Karpas-422 (cell line): ENCODE measurements at places on chromosomes 7 and 10.

DNA sequence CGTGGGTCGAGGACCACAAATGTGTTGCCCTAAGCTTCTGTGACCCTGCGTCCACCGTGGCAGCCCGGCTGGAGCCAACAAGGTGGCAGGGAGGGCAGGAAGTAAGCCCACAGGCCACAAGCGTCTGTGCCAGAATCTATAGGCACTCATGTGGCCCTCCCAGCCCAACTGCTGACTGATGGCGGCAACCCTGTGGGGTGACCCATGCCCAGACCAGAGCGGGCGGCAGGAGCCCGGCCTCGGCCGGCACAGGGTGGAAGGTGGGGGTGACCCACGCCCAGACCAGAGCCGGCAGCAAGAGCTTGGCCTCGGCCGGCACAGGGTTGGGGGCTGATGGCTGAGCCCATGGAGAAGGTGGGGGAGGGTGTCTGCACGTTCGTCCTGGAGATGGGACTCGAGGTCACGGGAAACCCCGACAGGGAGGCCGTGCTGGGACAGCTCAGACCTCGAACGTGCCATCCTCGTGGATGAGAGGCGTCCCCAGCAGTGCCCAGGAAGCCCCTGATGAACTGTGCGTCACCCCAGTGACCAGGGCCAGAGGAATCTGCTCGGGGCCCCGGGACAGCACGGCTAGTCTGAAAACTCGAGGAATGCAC lies 181.0 kb downstream of the ELFN1 start:
- no peaks in the 10 kb centered on the region for H3K4me1 ChIP-seq
- H3K4me3 ChIP-seq: no peak overlapping the region
- no peak for DNase-seq

DNA sequence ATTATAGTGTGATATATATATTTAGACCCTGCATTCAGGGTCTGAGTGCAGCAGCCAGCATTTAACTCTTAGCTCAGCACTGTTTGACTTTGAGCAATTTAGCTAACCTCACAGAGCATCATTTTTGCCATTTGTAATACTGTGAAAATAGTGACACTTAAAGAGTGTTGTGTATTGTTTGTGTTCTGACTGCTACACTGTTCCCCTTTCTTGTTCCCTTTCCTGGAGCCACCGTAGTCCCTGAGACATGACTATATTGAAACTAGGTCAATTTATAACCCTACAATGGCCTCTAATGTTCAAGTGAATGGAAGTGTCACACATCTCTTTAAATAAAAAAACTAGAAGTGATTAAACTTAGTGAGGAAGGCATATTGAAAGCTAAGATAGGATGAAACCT lies 20.3 kb upstream of the CD36 start:
- H3K4me1 ChIP-seq: no peaks in the 10 kb centered on the region
- H3K27me3 ChIP-seq: no peaks in the 10 kb centered on the region
- no peak for DNase-seq
- H3K4me3 ChIP-seq: no peak overlapping the region
- H3K36me3 ChIP-seq: no peaks in the 10 kb centered on the region

DNA sequence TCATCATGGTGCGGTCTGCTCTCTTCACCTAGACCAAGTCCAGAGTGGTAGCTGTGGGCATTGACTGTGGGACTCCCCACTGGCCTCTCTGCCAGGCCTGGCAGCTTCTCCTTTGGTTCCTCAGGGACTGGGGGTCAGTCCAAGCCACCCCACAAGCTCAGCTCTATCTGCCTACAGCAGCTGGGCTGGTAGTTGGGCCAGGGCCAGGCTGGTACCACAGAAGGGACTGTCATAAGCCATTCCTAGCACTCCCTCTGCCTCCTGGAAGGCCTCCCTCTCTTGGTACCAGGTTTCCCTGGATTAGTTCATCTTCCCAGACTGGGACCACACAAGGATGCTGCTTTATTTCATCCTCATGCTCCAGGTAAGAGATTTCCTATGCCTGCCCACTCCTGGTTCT lies 24.2 kb upstream of the UNC5B start:
- H3K36me3 ChIP-seq: no peaks in the 10 kb centered on the region
- H3K27ac ChIP-seq: no peak overlapping the region
- H3K27me3 ChIP-seq: no peaks in the 10 kb centered on the region
- H3K4me1 ChIP-seq: peaks cover 4% of the 10 kb centered on the region; the same call in 1 of the 2 replicates
- DNase-seq: no peak
- no peak overlapping the region for H3K4me3 ChIP-seq

DNA sequence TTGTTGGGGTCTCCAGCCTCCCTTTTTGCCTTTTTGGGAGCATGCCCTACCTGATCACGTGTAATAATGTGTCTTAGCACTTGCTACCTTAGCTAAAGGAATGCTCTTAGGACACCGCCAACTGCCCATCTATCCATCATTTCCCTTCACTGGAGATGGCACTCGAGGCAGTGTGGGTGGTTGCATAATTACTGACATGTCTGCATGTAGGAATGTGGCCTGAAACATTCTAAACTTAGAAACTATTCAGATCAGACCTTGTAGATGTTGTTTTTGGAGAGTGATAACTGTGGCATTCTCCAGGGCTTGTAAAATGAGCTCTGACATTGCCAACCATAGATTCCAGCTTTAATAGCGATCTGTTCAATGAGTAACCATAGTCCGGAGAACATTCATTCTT lies 365.8 kb downstream of the BBS9 start:
- no peaks in the 10 kb centered on the region for H3K27me3 ChIP-seq
- H3K4me3 ChIP-seq: no peak overlapping the region
- H3K36me3 ChIP-seq: no peaks in the 10 kb centered on the region

DNA sequence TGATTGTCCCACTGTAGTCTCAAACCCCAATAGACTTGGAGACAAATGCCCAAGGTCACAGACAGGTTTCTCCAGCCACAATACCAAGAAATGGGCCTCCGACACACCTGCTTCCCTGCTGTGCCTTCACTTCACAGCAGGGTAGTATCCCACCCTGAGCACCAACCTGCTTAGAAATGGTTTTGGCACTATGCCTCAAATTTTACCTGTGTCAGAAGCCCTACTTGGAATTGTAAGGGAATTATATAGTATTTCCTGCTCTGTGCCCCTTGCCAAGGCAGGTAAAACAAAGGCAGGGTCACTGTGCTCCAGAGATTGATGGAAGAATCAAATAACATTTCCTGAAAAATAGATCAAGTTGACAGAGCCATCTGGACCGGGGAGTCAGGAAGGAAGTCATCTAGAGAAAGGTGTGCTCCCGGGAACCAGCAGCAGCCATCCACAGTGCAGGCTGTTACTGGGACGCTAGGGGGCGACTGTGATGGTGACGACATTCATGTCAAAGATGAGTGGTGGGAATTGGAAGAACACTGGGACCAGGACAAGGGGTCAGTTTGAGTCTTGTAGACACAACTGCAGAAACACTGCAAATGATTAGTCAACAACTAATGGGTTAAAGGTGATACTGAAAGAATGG lies 117.8 kb upstream of the AKR1E2 start:
- no peaks in the 10 kb centered on the region for H3K27me3 ChIP-seq
- no peak overlapping the region for H3K4me3 ChIP-seq
- peak; percentile 67 for DNase-seq
- H3K27ac ChIP-seq: no peak overlapping the region

DNA sequence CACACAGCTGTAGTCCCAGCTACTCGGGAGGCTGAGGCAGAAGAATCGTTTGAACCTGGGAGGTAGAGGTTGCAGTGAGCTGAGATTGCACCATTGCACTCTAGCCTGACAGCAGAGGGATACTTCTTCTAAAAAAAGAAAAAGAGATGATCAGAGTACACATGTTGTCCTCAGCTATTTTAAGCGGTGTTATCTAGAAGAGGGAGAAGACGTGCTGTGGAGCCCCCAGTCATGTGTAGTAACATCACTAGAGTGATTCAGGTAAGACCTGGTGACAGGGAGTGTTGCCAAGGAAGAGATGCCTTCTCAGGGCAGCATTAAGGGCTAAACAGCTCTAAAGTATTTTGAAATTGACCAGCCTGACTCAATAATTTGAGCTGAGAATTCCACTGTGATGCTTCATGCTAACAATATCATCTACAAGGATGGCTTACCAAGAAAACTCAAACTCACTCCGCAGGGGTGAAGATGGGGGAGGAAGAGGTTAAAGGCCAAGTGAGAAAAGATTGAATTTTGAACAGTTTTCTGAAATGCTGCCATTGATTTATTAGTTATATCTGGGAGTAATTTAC lies 97.4 kb downstream of the KLF6 start:
- H3K4me3 ChIP-seq: no peak overlapping the region
- no peak overlapping the region for H3K27ac ChIP-seq
- DNase-seq: no peak
- no peaks in the 10 kb centered on the region for H3K36me3 ChIP-seq
- H3K4me1 ChIP-seq: no peaks in the 10 kb centered on the region

DNA sequence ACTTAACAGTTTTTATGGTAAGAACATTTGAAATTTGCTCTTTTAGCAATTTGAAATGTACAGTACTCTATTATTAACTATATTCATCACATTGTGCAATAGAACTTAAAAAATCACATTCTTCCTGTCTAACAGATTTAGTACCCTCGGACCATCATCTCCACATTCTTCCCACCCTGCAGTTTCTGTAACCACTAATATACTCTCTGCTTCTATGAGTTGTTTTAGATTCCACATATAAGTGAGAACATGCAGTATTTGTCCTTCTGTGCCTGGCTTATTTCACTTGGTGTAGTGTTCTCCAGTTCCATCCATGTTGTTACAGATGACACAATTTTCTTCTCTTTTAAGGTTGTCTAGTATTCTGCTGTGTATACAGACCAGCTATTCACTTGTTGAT lies 88.9 kb upstream of the SEC61G start:
- H3K4me1 ChIP-seq: no peaks in the 10 kb centered on the region
- no peaks in the 10 kb centered on the region; the same call in 1 of the 2 replicates for H3K27me3 ChIP-seq
- no peak overlapping the region for H3K4me3 ChIP-seq
- DNase-seq: no peak

GRCh38 chr10:102611514-102612087 lies 32.7 kb upstream of the TRIM8 start:
- H3K27me3 ChIP-seq: no peaks in the 10 kb centered on the region
- no peak overlapping the region for H3K27ac ChIP-seq
- H3K4me3 ChIP-seq: no peak overlapping the region
- no peaks in the 10 kb centered on the region for H3K36me3 ChIP-seq
- no peaks in the 10 kb centered on the region for H3K4me1 ChIP-seq

- H3K27me3 ChIP-seq: no peaks in the 10 kb centered on the region
- no peak overlapping the region for H3K27ac ChIP-seq
- no peak overlapping the region for H3K4me3 ChIP-seq
- no peaks in the 10 kb centered on the region for H3K36me3 ChIP-seq
These were observed 144.7 kb downstream of the PLCE1 start for GRCh38 chr10:94138391-94138790.

DNA sequence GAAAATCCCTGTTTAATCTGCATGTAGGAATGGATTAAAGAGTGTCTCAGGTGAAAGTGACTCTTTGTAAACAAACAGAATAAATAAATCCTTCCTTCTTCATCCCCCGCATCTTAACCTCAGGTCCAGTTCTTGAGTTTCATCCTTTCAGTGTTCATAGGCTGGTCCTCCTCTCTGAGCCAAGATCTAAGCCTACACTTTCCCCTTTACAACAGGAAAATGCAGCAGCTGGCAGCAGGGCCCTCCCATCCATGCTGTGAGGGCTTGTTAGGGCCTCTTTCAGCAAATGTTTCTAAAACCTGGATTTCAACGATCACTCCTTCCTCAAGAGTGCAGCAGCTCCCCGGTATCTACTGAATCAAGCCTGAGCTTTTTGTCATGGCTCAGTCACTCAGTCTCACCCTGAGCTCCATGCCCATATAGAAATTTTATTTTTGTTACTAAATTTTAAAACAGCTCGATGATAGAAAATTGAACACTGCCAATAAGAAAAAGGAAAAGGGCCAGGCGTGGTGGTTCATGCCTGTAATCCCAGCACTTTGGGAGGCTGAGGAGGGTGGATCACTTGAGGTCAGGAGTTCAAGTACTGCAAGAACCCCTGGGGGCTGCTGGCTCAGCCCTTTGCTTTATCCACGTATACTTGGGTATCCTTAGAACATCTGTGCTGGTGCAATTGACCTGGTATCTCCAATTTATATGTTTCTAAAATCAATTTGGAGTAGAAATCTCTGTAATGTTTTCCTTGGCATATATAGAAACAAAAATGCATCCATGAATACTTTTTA lies 15.6 kb downstream of the BLNK start:
- H3K4me1 ChIP-seq: peaks cover 45% of the 10 kb centered on the region
- DNase-seq: no peak
- no peak overlapping the region for H3K4me3 ChIP-seq
- no peaks in the 10 kb centered on the region for H3K27me3 ChIP-seq
- H3K36me3 ChIP-seq: peaks cover 10% of the 10 kb centered on the region; the same call in 1 of the 2 replicates

DNA sequence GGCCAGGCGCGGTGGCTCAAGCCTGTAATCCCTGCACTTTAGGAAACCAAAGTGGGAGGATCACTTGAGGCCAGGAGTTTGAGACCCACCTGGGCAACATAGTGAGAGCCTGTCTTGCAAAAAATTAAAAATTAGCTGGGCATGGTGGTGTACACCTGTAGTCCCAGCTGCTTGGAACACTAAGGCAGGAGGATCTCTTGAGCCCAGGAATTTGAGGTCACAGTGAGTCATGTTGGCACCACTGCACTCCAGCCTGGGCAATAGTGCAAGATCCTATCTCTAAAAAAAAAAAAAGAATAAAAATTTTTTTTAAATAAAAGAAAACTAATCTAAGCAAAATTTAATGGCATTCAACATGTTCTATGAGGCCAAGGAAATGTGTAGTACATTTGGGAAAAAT lies 44.9 kb upstream of the UBN2 start:
- no peaks in the 10 kb centered on the region for H3K27me3 ChIP-seq
- no peak for DNase-seq
- H3K4me3 ChIP-seq: no peak overlapping the region
- no peaks in the 10 kb centered on the region for H3K4me1 ChIP-seq

- no peaks in the 10 kb centered on the region for H3K27me3 ChIP-seq
- peak; percentile 33 for DNase-seq
- no peak overlapping the region for H3K4me3 ChIP-seq
- no peak overlapping the region for H3K27ac ChIP-seq
- no peaks in the 10 kb centered on the region for H3K4me1 ChIP-seq
- no peaks in the 10 kb centered on the region for H3K36me3 ChIP-seq
These were observed 60.6 kb upstream of the UBE3C start for GRCh38 chr7:157077986-157078644.

DNA sequence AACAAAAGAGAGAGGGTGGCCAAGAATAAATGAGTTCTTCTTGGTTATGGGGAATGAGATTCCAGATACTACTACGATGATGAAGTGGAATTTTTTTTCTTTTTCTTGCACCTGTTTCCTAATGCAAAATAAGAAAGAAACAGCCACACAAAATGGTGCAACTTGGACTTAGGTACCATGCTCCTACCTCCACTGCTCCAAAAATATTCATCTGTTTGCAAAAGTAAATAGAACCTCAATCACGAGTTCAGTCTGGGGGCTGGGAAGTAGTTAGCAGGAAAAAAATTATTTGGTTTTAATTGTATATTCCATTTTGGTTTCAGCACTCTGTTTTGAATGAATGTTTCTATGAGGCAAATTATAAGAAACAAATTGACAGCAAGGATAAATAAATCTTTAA lies 73.5 kb downstream of the SLC25A13 start:
- no peaks in the 10 kb centered on the region for H3K36me3 ChIP-seq

DNA sequence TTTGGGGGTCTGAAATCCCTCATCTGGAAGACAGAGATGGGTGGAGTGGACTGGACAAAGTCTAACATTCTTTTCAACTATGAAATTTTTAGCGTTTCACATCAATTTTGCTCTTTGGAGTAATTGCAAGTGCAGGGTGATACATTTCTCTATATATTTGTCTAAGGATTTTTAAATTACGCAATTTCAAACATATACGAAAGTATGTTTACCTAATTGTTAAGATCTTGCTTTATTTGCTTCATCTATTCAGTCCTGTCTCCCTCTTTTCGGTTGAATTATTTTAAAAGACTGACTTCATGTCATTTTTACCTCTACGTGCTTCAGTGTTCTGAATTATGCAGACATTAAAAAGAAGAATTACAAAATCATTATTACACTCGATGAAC lies 101.9 kb upstream of the CREB5 start:
- H3K4me3 ChIP-seq: no peak overlapping the region
- H3K27me3 ChIP-seq: no peaks in the 10 kb centered on the region
- no peak overlapping the region for H3K27ac ChIP-seq
- DNase-seq: no peak
- H3K36me3 ChIP-seq: no peaks in the 10 kb centered on the region
- H3K4me1 ChIP-seq: no peaks in the 10 kb centered on the region
